ENCODE measurements at places on chromosomes 4 and X. TPM values are rescaled to one million over a fixed set of nuclear protein-coding genes. Genes with fewer than 3 reads are reported as not detected.

The BEX1 gene
- total RNA-seq = 6.2 TPM

The QRFPR gene
- total RNA-seq = under 0.01 TPM

The NXF2 gene
- total RNA-seq = not detected

The PPP2R3B gene
- total RNA-seq = 18.8 TPM
